ENCODE measurements at places on chromosomes 2 and 18. TPM values are rescaled to one million over a fixed set of nuclear protein-coding genes. Genes with fewer than 3 reads are reported as not detected.
A peak's percentile ranks its signal among the peaks of the same experiment; 100 is the strongest.

DNA sequence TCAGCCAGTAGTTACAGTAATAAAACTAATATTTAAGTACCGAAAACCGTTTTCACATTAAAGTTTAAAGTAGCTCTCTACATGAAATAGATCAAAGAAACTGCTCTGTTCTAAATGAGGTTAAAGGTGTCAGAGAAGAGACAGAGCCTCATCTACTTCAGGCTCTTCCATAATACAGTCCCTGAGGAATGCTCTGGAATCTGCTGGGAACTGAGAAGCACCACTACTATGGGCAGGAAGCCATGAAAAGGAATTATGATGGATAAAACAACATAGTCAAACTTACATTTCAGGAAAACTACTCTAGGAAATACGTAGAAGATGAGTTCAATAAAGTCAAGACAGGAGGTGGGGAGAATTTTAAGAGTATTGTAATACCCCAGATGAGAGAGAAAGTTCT is 60.0 kb downstream of the ROCK1 start:
- no peaks in the 10 kb centered on the region for H3K36me3 ChIP-seq
- peak overlapping the region; percentile 1 for H3K27ac ChIP-seq
- H3K27me3 ChIP-seq, result no peaks in the 10 kb centered on the region
- no peak for DNase-seq
- H3K4me1 ChIP-seq, result peaks cover 41% of the 10 kb centered on the region
- no peak overlapping the region for H3K4me3 ChIP-seq

The CD8A gene
- not detected for total RNA-seq

- no peak overlapping the region for H3K4me3 ChIP-seq
- DNase-seq, result no peak
- no peaks in the 10 kb centered on the region for H3K4me1 ChIP-seq
- no peaks in the 10 kb centered on the region for H3K27me3 ChIP-seq
- no peak overlapping the region for H3K27ac ChIP-seq
- H3K36me3 ChIP-seq, result peaks cover 6% of the 10 kb centered on the region
Measured at GRCh38 chr18:54192415-54192814, 32.1 kb downstream of the MBD2 start.

GRCh38 chr2:21042958-21043743 is 722 bp downstream of the APOB start:
- H3K27me3 ChIP-seq, result no peaks in the 10 kb centered on the region
- H3K36me3 ChIP-seq, result no peaks in the 10 kb centered on the region
- peak overlapping the region; percentile 21 for H3K4me3 ChIP-seq
- peaks cover 16% of the 10 kb centered on the region for H3K4me1 ChIP-seq

DNA sequence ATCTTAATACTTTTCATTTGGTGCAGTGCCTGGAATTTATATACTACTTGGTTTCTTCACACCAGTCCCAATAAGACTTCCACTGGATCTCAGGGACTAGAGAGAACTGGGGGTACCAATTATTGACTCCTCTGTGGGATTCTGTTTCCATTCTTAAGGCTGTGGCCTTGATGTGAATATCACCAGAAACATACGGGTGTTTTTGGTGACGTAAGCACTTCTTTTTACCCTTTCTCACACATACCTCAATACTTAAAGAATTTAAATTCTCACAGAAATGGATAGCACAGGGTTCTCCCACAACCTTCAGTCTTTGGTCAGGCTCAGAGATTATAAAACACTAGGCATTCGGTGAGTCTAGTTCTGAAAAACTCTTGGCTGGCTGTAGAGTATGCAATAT is 84.1 kb downstream of the SUCLG1 start:
- DNase-seq, result no peak
- H3K27me3 ChIP-seq, result no peaks in the 10 kb centered on the region
- no peaks in the 10 kb centered on the region for H3K4me1 ChIP-seq
- no peak overlapping the region for H3K27ac ChIP-seq
- no peaks in the 10 kb centered on the region for H3K36me3 ChIP-seq

The NTSR2 gene
- 0.62 TPM for total RNA-seq

DNA sequence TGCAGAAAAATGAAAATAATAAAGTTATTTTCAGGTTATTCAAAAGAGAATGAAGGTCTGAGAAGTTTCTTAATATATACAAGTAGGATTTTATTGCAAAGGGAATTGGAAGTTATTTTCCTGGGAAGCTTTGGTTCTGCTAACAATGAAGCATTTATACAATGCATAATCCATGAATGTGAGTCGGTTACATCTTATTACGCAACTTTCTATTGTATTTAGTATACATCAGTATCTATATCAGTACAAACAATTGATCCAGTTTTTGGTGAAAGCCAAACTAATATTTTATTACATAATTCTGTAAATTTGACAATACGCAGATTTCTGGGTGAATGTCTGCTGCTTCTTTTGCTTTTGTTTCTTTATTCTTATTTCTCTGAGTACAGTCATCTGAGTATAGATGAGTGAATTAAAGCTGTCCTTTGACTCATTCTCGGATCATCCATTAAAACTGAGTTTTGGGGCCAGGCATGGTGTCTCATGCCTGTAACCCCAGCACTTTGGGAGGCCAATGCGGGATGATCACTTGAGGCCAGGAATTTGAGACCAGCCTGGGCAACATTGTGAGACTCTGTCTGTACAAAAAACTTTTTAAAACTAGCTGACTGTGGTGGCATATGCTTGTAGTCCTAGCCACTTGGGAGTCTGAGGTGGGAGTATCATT is 108.5 kb downstream of the SOCS6 start:
- H3K27ac ChIP-seq, result no peak overlapping the region
- no peaks in the 10 kb centered on the region for H3K36me3 ChIP-seq
- no peaks in the 10 kb centered on the region for H3K4me1 ChIP-seq
- no peak for DNase-seq
- H3K27me3 ChIP-seq, result no peaks in the 10 kb centered on the region

DNA sequence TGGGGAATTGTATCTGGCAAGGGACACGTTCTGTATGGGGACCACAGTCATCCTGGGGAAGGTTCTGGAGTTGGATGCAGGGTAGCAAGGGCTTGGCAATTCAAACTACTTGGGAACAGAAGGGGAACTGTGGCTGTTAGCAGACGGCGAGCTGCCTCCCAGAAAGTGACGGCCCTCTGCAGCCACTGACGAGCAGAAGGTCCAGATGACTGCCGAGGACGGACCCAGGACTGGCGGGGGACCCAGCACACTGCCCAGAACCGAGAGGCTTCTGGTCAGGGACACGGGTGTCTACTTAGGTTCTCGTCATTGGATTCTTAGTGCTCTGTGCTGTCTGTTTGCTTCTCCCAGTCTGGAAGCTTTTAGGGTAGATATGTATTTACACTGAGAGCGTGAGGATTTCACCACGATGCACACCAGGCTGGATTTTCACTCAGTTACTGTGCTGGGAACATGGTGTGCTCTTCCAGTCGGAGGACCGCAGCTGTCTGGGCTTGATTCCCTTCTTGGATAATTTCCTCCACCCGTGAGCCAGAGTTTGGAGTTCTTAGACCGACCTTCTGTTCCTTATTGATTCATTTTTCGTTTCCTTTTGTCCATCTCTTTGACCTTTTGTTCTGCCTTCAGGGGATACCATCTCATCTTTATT is 13.4 kb downstream of the GPR35 start:
- H3K4me3 ChIP-seq, result no peak overlapping the region
- peak overlapping the region; percentile 39 for H3K27ac ChIP-seq

DNA sequence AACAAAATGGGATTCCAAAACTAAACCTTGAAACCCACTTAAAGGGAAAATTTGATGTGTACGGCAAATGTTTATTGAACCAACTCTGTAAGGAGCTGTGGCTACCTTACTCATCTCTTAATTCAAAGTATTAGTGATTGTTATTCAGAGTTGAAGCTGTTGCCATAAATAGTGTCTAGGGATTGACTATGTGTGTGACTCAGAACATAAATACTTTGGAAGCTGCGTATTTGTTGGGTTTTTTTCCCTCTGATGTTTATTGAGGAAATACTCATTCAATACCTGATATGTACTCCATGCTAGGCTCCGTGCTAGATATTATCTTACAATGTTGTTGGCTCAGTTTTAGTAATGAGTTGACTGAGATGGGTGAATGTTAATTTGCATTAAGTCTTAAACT is 90.4 kb downstream of the PTRHD1 start:
- no peak overlapping the region for H3K4me3 ChIP-seq
- H3K27me3 ChIP-seq, result no peaks in the 10 kb centered on the region
- DNase-seq, result no peak
- H3K27ac ChIP-seq, result peak overlapping the region; percentile 47
- no peaks in the 10 kb centered on the region for H3K36me3 ChIP-seq
- peaks cover 24% of the 10 kb centered on the region for H3K4me1 ChIP-seq

- H3K27ac ChIP-seq, result no peak overlapping the region
- H3K36me3 ChIP-seq, result no peaks in the 10 kb centered on the region
- no peak overlapping the region for H3K4me3 ChIP-seq
- H3K4me1 ChIP-seq, result no peaks in the 10 kb centered on the region
- DNase-seq, result no peak
Measured at GRCh38 chr2:182404975-182405561, 21.8 kb downstream of the PDE1A start.

- H3K4me1 ChIP-seq, result peaks cover 23% of the 10 kb centered on the region
- H3K4me3 ChIP-seq, result peak overlapping the region; percentile 99
- H3K27me3 ChIP-seq, result no peaks in the 10 kb centered on the region
- no peak for DNase-seq
- no peaks in the 10 kb centered on the region for H3K36me3 ChIP-seq
Measured at GRCh38 chr2:112541315-112542122, 746 bp upstream of the POLR1B start.

GRCh38 chr2:175690113-175690837 is 311.8 kb downstream of the LNPK start:
- peaks cover 2% of the 10 kb centered on the region for H3K27me3 ChIP-seq
- no peaks in the 10 kb centered on the region for H3K36me3 ChIP-seq
- no peaks in the 10 kb centered on the region for H3K4me1 ChIP-seq

The CNTNAP5 gene
- not detected for total RNA-seq

DNA sequence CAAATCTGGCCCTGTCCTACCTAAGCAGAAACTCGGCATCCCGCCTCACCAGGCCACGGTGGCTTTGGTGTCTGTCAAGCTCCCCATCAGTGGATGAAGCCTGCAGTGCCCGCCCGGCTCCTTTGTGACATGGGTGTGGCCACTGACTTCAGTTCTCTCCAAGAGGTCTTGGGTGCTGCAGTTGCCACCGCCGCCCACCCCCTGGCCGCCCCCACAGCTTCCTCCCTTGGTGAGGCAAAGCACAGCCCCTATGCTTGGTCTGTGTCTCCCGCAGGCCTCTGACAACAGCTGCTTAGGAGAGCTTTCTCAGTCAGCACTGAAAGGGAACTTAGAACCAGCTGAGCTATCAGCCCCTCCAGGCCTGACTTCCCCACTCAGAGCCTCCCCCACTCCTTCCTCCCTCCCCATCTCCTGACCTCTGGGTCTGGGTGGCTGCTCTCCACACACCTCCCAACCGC is 22.9 kb upstream of the GPR55 start:
- H3K4me3 ChIP-seq, result no peak overlapping the region
- H3K36me3 ChIP-seq, result no peaks in the 10 kb centered on the region
- no peaks in the 10 kb centered on the region for H3K4me1 ChIP-seq
- no peak for DNase-seq

The GAD1 gene
- not detected for total RNA-seq

- no peaks in the 10 kb centered on the region for H3K36me3 ChIP-seq
- H3K4me1 ChIP-seq, result no peaks in the 10 kb centered on the region
- H3K4me3 ChIP-seq, result no peak overlapping the region
- H3K27ac ChIP-seq, result no peak overlapping the region
- no peaks in the 10 kb centered on the region for H3K27me3 ChIP-seq
- DNase-seq, result no peak
Measured at GRCh38 chr2:70851704-70852103, 16.1 kb upstream of the CD207 start.

The RRM2 gene
- total RNA-seq, result 2.0 TPM

GRCh38 chr18:79553154-79553553 is 126.4 kb upstream of the CTDP1 start:
- DNase-seq, result no peak
- no peak overlapping the region for H3K4me3 ChIP-seq
- H3K27me3 ChIP-seq, result peaks cover 3% of the 10 kb centered on the region
- H3K4me1 ChIP-seq, result no peaks in the 10 kb centered on the region
- no peak overlapping the region for H3K27ac ChIP-seq
- no peaks in the 10 kb centered on the region for H3K36me3 ChIP-seq

The CCL20 gene
- not detected for total RNA-seq

- H3K4me1 ChIP-seq, result no peaks in the 10 kb centered on the region
- H3K4me3 ChIP-seq, result no peak overlapping the region
- no peaks in the 10 kb centered on the region for H3K27me3 ChIP-seq
- H3K36me3 ChIP-seq, result no peaks in the 10 kb centered on the region
- DNase-seq, result no peak
Measured at GRCh38 chr2:30358842-30359241, 88.2 kb upstream of the LCLAT1 start.

The MBOAT2 gene
- 0.83 TPM for total RNA-seq

DNA sequence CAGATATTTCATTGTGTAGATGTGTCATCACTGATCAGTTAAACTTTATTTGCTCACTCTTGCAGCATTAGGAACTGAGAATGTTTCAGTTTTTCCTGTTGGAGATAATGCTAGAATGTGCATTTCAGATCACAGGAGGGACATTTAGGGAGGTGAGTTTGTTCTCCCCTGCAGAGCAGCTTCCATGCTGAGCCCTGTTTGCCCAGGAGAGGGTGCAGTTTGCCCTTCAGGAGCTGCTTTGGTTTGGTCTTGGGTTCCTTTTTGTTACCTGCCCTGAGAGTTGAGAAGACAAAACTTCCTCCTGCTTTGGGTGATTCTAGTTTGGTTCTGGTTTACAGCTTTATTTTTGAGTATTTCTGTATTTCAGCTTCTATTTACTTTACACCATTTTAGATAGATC is 49.9 kb downstream of the DGKD start:
- no peaks in the 10 kb centered on the region for H3K36me3 ChIP-seq
- no peak overlapping the region for H3K4me3 ChIP-seq
- no peak overlapping the region for H3K27ac ChIP-seq
- DNase-seq, result peak; percentile 58
- H3K4me1 ChIP-seq, result no peaks in the 10 kb centered on the region

The MAP3K20 gene
- total RNA-seq, result 242 TPM

- no peaks in the 10 kb centered on the region for H3K36me3 ChIP-seq
- no peak for DNase-seq
- H3K27ac ChIP-seq, result no peak overlapping the region
- no peaks in the 10 kb centered on the region for H3K27me3 ChIP-seq
Measured at GRCh38 chr2:16691261-16691660, 25.6 kb upstream of the CYRIA start.

The GPR45 gene
- not detected for total RNA-seq

DNA sequence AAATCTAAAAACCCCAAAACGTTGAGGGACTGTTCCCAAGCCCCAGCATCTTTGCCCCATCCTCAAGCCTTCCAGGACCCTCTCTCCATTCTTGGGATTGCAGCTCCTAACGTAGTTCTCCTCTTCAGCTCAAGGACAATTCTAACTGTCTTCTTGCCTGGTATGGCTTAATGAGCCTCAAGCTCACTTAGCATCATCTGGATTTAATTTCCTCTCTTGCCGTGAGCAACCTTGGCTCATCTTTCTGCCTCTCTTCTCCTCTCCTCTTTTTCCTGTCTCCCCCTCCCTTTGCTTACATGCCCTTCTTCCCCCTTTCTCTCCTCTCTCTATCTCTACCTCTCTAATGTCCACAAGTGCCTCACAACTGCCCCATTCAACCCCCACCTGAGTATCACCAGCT is 44.2 kb downstream of the TACR1 start:
- no peaks in the 10 kb centered on the region for H3K27me3 ChIP-seq
- H3K36me3 ChIP-seq, result no peaks in the 10 kb centered on the region
- no peak overlapping the region for H3K4me3 ChIP-seq
- H3K4me1 ChIP-seq, result no peaks in the 10 kb centered on the region

The CYBRD1 gene
- 49.0 TPM for total RNA-seq

The GCG gene
- total RNA-seq, result not detected

The B3GNT7 gene
- 0.60 TPM for total RNA-seq

GRCh38 chr2:239192456-239192855 is 208.4 kb downstream of the HDAC4 start:
- peak; percentile 19 for DNase-seq
- H3K27ac ChIP-seq, result peak overlapping the region; percentile 67
- H3K36me3 ChIP-seq, result no peaks in the 10 kb centered on the region
- no peaks in the 10 kb centered on the region for H3K27me3 ChIP-seq
- H3K4me1 ChIP-seq, result peaks cover 33% of the 10 kb centered on the region
- H3K4me3 ChIP-seq, result no peak overlapping the region

The NMS gene
- total RNA-seq, result not detected

The CRYGC gene
- not detected for total RNA-seq
